ENCODE measurements at places on chromosomes 3 and 15.

DNA sequence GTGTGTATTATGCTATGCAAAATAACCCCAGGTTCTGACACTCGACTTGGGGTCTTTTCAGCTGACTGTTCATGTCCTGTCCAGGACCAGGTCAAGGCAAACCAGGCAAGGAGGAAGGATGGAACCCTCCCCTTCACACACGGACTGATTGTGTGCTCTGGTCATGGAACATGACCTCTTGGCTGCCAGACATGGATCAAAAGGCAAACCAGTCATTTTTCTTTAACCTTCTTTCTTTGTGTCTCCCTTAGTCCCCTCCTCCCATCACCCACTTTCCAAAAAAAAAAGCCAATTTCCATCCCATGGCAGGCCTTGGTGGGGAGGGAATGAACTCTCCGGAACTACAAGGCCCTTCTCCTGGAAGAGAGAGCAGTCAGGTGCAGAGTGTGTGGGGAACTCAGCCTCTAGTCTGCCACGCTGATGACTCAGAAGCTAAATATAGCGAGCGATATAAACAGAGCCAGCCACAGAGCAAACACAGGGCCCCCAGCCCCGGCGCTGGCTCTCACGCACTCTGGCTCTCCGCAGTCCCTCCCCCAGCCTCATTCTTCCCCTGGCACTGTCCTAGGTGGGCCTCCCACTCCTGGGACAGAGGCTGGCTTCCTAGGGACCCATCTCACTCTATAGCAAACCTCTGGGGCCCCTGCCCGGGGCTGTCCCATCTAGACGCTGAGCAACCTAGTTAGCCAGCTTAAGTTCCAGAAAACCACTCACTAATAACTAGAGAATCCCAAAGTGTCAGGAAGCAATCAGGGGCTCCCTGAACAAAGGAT is 10.0 kb downstream of the BMF start:
- DNase-seq = peak; percentile 93

GRCh38 chr15:67967871-67968431 is 86.2 kb upstream of the PIAS1 start:
- DNase-seq = peak; percentile 78

GRCh38 chr15:67812241-67812644 is 13.1 kb upstream of the SKOR1 start:
- no peak for DNase-seq

DNA sequence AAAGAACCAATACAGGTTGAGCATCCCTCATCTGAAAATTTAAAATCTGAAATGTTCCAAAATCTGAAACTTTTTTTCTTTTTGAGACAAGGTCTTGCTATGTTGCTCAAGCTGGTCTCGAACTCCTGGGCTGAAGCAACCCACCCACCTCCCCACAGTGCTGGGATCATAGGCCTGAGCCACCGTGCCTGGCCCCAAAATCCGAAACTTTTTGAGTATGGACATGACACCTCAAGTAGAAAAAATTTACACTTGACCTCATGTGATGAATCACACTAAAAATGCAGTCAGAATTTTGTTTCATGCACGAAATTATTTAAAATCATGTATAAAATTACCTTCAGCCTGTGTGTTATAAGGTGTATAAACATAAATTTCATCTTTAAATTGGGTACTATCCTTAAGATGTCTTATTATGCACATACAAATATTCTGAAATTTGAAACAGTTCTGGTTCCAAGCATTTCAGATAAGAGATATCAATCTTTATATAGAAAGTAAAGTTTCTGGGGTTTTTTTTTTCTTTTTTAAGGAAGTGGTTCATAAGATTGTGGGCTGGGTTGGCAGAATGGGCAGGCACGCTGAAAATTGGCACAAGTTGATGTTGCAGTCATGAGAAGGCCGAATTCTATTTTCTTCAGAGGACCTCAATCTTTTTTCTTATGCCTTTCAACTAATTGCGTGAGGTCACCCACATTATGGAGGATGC is 72.5 kb downstream of the SPRED1 start:
- DNase-seq = no peak

DNA sequence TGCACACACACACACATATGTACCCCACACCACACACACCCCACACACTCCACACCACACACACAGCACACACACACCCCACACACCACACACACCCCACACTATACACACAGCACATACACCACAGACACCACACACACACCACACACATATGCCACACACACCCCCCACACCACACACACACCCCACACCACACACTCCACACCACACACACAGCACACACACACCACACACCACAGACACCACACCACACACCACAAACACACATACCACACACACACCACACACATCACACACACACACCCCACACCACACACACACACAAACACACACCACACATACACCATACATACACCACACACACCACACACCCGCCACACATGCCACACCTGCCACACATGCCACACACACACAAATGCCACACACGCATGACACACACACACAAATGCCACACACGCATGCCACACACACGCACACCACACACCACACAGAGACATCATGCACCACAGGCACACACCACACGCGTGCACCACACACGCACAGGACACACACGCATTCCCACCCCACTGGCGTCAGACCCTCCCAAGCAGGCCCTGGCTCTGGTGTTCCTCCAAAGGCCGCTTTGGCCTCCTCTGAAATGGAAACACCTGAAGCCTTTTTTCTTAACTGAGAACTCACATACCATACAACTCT is 15.7 kb downstream of the CHST13 start:
- DNase-seq = no peak

- DNase-seq = no peak
These were observed 5.7 kb downstream of the SLC28A1 start for GRCh38 chr15:84889991-84890669.

GRCh38 chr3:123841476-123842238 is 42.5 kb downstream of the MYLK start:
- peak; percentile 80 for DNase-seq

- DNase-seq = no peak
These were observed 200.1 kb downstream of the KCNMB2 start for GRCh38 chr3:178736300-178736699.

- DNase-seq = no peak
These were observed 4.2 kb downstream of the CAPN3 start for GRCh38 chr15:42363487-42363886.

GRCh38 chr15:40891810-40892446 is 2.3 kb upstream of the VPS18 start:
- DNase-seq = peak; percentile 66

Measured in ELR (cell line).